ENCODE measurements at places on chromosomes 16 and 17. TPM values are rescaled to one million over a fixed set of nuclear protein-coding genes. Genes with fewer than 3 reads are reported as not detected.

GRCh38 chr16:67892899-67893742 is at the start of gene PSKH1:
TSS of gene PSKH1 (plus strand) at chr16:67893254. CDS start at chr16:67908750, 15,496 bp downstream.
- peaks cover 20% of the 10 kb centered on the region for H3K4me1 ChIP-seq
- no peaks in the 10 kb centered on the region for H3K36me3 ChIP-seq
- H3K4me3 ChIP-seq = peak within 1 kb of the TSS; percentile 97
- peak within 1 kb of the TSS; percentile 95 for H3K27ac ChIP-seq

GRCh38 chr16:30340621-30341020 is 14.5 kb downstream of the CD2BP2 start:
- no peak overlapping the region for H3K4me3 ChIP-seq
- no peaks in the 10 kb centered on the region for H3K36me3 ChIP-seq
- peak; percentile 48 for DNase-seq
- no peak overlapping the region for H3K27ac ChIP-seq
- H3K4me1 ChIP-seq = peaks cover 7% of the 10 kb centered on the region

DNA sequence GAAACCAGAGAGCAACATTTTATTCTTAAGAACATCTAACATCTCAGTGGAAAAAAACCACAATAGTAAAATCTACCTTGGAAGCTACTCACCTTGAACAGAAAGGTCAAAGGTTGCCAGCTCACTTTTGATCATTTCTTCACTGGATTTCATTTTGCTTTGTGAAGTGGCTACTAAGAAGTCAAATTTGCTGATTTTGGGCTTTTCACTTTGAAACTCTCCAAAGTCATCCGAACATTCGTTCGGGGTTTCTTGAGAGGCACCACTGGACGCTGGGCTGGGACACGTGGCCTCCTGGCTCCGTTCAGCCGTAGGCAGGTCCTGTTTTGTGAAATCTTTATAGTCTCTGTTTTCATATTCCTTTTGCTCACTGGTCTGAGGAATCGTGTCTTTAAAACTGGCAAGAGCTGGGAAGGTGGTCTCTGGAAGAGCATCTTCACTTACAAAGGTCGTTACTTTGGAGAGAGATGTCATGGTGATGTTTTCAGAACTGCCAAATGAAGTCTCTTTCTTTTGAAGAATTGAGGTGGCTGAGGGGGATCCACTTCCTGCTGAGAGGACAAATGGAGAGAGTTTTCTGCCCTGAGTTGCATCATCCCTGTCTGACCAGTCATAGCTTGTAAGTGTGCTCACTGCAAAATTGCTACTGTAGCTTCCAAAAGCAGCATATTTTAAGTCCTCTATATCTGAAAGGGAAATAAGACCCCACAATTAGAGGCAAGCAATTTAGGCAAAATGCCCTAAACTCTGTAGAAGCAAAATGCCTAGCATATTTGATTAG is 52.4 kb downstream of the DUSP14 start:
- peaks cover 12% of the 10 kb centered on the region for H3K4me1 ChIP-seq
- DNase-seq = no peak
- peaks cover 22% of the 10 kb centered on the region for H3K36me3 ChIP-seq

DNA sequence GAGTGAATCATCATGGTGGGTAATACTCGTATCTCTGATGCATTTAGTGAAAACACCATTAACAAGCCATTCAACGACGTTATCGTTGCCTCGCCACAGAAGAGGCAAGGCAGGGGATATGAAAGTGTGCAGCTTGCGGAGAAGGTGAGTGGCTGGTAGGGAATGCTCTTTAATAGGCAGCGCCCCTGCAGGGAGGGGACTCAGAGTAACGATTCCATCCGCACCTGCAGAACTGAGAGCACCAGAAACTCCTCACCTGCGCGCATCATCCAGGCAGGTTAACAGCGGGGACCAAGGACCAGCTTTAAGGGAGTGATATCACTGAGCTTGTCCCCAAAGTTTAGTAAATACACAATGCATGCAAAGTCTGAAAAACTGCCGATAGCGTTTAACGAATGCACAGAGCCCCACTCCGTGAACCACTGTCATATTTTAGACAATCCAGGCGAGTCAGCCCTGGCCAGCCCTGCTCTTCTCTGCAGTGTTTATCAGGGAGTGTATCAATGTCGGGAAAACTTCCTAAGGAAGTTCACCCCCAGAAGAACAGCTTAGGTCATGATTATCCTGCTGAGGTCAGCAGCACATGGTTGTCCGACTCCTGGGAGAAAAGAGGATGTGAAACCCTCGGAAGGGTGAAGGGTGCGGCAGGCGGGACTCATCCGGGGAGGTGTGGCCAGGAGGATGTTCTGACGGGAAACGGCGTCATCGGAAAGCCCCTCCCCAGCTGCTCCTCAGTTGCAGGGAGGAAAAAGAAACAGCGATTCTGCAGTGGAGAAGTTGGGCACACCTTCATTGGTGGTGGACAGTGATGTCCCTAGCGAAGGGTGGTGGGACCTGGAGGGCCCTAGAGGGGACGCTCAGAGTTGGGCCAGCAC is 68.5 kb upstream of the DNAH17 start:
- H3K4me3 ChIP-seq = peak overlapping the region; percentile 71
- peaks cover 11% of the 10 kb centered on the region for H3K4me1 ChIP-seq
- peaks cover 5% of the 10 kb centered on the region for H3K27me3 ChIP-seq
- H3K27ac ChIP-seq = peak overlapping the region; percentile 92

DNA sequence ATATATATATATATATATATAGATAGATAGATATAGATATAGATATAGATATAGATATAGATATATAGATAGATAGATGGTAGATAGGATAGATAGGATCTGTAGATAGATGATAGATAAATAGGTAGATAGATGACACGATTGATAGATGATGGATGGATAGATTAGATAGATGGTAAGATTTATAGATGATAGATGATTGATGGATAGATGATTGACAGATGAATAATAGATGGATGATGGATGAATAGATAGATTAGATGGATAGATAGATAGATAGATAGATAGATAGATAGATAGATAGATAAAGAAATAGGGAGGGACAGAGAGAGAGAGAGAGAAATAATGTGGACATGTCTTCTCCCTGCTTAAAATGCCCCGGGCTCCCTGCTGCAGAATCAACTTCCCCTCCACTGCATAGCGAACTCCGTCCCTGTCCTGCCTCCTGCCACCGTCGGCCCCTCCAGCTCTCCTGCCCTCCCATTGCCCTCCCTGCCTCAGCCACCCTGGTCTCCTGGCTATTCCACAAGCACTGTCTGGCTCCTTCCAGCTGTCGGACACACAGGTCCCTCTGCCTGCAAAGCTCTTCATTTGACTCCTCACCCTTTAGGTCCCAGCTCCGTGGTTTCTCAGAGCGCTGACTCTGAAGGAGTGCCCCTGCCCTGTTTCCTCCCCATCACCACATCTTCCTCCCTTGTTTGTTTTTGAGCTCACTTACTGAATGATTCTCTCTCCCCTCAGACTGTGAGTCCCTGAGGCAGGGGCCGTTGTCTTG is 254.0 kb downstream of the KATNIP start:
- H3K36me3 ChIP-seq = no peaks in the 10 kb centered on the region
- DNase-seq = peak; percentile 15
- H3K27ac ChIP-seq = no peak overlapping the region
- no peak overlapping the region for H3K4me3 ChIP-seq

GRCh38 chr17:63983320-63983719 is 10.6 kb upstream of the SCN4A start:
- no peak overlapping the region for H3K27ac ChIP-seq
- no peak overlapping the region for H3K4me3 ChIP-seq
- peaks cover 13% of the 10 kb centered on the region for H3K4me1 ChIP-seq
- H3K36me3 ChIP-seq = no peaks in the 10 kb centered on the region

DNA sequence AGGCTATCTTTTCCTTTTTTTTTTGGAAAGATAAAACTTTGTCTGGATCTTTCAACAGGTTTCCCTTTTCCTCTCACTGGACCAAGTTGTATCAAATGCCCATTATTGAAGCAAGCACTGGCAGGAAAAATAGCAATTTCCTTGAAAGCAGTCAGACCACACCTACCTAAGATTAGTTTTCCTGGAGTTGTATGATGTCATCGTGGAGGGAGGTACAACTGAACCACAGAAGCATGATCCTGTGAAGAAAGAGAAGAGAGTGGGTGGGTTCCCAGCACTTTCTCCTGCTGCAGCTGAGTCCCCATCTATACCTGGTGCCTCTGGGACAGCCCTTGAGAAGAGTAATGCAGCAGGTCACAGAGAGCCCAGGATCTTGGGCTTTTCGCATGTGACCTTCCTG is 63.6 kb upstream of the ERCC4 start:
- DNase-seq = no peak
- H3K27me3 ChIP-seq = peaks cover 17% of the 10 kb centered on the region
- H3K27ac ChIP-seq = no peak overlapping the region
- no peak overlapping the region for H3K4me3 ChIP-seq
- H3K4me1 ChIP-seq = no peaks in the 10 kb centered on the region

WDR59 gene
- total RNA-seq = 81.6 TPM

B9D1 gene
- 2.2 TPM for total RNA-seq

PIMREG gene
- total RNA-seq = 3.9 TPM

NEUROD2 gene
- not detected for total RNA-seq

EVPLL gene
- total RNA-seq = not detected
